ENCODE measurements at places on chromosomes 7 and 10. TPM values are rescaled to one million over a fixed set of nuclear protein-coding genes. Genes with fewer than 3 reads are reported as not detected.

LGI1 gene
- not detected for total RNA-seq

HMX3 gene
- not detected for total RNA-seq

CFAP46 gene
- not detected for total RNA-seq

ACTR3C gene
- total RNA-seq = 7.8 TPM

VWDE gene
- total RNA-seq = 0.05 TPM

EPHB6 gene
- 213 TPM for total RNA-seq

KLF14 gene
- total RNA-seq = 0.16 TPM

ANKRD1 gene
- total RNA-seq = not detected

MSANTD7 gene
- total RNA-seq = 10.7 TPM

DNA sequence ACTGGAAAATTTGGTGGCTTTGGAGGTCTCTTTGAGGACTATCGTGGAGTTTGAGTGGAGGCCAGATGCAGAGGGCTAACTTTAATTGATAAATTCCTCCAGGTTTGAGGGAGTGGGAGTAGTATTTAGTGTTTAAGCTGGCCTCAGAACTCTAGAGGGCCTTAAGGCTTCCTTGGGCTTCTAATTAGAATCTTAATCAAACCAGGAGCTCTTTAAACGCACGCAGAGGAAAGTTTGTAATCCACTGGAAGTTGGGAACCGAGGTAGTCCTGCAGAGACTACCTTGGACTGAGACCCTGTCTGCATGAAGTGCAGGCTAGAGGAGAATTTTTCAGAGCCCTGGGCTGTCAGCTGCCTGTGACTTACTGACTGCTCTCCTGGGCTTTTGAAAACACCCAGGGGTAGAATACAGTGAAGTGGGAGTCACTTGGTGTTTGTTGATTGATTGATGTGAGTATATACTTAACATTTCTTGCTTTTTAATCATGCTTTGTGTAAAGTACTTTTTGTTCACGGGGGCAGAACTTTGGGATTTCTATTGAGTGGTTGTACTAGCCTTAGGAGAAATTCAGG is 5.9 kb downstream of the SPAG6 start:
- no peak for DNase-seq

- DNase-seq = no peak
Measured at GRCh38 chr7:44541876-44542610, 913 bp upstream of the NPC1L1 start.

DNA sequence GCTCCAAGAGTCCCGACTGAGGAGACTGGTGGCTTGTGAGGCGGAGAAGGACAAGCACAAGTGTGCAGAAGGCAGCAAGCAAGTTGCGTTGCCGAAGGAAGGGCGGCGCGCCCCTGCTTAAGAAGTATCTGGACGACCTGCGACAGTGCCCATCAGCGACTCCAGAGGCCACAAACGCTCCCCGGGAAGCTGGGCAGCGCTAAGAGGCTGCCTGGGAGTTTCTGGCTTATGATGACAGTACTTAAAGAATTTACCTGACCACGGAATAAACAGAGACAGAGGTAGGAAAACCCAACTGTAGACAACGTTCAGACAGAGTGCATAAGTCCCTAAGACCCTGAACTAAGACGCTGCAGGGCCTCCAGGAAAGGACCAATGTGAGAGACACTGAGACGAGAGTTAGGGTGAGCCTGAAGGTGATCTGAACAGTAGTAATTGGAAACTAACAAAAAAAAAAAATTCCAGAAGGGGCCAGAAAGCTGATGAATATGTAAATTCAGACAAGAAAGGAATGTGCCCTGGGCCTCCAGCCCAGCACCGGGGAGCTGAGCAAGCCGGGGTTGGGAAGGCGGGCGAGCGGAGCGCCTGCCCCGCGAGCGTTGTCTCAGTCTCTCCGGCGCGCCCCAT is 1.0 kb downstream of the OSBPL3 start:
- DNase-seq = no peak

DNA sequence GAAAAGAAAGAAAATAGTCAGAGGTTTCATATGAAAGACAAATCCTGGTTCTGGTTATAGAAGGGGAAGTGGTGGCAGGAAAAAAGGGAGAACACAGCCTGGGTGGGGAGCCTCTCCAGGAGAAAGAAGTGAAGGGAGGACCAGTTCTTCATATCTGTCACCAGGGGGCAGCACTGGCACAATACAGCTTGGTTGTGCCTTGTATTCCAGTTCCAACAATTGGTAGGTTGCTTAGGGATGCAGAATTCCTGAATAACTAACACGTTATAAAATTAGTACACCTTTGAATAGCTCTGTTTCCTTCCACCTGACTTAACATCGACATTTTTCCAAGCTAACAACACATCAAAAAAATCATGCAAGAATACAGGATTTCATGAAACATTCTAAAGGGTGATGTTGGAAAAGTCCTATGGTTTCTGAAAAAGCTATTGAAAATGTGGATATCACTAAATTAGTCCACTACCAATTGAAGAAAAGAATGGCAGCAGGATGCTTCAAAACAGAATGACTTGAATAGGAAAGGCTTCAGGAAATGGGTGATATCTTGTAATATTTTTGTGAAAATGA is 52.9 kb downstream of the CYP26A1 start:
- DNase-seq = no peak

DNA sequence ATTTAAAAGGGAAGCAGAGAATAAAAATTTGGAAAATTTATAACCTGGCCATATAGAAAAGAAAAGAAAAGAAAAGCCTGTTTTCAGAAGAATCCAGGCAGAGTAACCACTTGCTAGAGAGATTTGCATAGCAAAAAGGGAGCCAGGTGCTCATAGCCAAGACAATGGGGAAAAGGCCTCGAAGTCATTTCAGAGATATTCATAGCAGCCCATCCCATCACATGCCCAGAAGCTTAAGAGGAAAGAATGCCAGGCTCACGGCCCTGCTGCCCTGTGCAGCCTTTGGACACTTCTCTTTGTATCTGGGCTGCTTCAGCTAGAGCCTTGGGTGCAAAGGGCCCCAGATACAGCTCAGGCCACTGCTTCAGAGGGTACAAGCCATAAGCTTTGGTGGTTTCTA is 159.8 kb downstream of the CCDC7 start:
- no peak for DNase-seq

DNA sequence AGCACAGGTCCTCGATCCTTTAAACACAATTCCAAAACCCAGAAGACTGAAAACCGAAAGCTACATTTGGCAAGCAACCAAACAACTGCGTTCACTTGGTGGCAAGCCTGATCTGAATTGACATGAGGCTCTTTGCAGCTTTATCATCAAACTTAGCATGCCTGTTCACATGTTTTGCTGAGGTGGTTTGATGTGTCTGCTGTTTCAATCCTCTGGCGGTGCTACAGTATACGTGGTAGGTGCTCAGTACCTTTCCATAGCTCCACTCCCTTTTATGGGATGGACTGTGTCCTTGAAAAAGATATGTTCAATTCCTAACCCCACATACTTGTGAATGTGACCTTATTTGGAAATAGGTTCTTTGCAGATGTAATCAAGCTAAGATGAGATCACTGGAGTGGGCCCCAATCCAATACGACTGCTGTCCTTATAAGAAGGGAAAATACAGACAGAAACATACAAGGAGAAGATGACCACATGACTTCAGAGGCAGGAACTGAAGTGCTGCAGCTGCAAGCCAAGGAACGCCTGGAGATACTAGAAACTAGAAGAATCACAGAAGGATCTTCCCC is 33.4 kb downstream of the CCDC6 start:
- DNase-seq = peak; percentile 85

GRCh38 chr10:52864201-52865106 is 91.9 kb upstream of the MBL2 start:
- DNase-seq = no peak

DNA sequence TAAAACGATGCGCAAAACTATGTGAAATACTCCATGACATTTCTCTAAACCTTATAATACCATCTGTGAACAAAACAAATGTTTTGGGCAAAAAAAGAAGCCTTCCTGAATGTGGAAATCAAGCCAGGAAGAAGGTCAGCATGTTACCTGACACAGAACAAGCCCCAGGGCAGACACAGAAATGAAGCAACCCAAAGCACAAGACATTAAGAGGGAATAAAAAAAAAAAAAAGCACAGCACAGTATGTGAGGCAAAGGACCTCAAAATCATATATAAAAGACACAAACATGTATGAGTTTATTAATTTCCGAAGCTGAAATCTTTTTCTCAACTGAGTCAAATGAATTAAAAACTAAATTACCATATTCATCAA is 161.8 kb downstream of the SKIDA1 start:
- DNase-seq = no peak

GRCh38 chr7:18445916-18446520 is 49.5 kb upstream of the HDAC9 start:
- no peak for DNase-seq

GRCh38 chr7:120718361-120718760 is 139.6 kb downstream of the TSPAN12 start:
- DNase-seq = no peak

DNA sequence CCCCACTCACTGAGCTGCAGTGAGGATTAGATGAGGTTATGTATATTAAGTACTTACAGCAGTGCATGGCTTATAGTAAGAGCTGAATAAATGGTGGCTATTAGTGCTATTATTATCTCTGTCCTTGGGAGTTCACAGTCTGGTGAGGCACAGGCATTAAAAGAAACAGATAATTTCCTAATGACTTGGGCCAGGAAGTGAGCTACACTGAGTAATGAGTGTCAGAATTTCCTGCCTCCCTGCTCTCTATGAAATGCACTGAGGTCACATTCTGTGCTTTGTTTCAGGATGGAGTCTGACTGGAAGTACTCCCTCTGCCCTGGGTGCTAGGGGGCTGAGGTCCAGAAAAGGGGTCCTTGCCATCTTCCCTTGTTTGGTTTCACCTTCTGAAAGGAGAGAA is 48.7 kb upstream of the LOXL4 start:
- DNase-seq = no peak

- DNase-seq = no peak
Measured at GRCh38 chr10:42697926-42698325, 59.6 kb upstream of the ZNF33B start.

- no peak for DNase-seq
Measured at GRCh38 chr7:115034515-115034914, 112.6 kb downstream of the MDFIC start.

- no peak for DNase-seq
Measured at GRCh38 chr7:97187067-97187466, 69.6 kb downstream of the SDHAF3 start.

DNA sequence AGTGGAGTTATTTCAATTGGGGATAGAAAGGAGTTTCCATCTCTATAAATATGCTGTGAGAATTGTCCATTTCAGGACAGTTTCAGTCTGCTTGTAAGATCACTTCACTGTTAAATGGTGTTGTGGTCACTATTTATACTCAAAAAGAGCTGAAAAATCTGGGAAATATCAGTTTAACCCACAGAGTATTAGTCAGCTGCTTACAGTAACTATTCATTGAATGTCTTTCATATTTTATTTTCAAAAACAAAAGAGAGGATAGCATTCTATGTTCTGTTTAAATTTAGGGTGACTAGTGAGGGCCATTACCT is 85.4 kb upstream of the PLXDC2 start:
- DNase-seq = no peak

GRCh38 chr10:43749145-43749576 is 100.5 kb upstream of the ZNF32 start:
- DNase-seq = no peak

GRCh38 chr7:132333301-132333700 is 243.0 kb downstream of the PLXNA4 start:
- DNase-seq = no peak

DNA sequence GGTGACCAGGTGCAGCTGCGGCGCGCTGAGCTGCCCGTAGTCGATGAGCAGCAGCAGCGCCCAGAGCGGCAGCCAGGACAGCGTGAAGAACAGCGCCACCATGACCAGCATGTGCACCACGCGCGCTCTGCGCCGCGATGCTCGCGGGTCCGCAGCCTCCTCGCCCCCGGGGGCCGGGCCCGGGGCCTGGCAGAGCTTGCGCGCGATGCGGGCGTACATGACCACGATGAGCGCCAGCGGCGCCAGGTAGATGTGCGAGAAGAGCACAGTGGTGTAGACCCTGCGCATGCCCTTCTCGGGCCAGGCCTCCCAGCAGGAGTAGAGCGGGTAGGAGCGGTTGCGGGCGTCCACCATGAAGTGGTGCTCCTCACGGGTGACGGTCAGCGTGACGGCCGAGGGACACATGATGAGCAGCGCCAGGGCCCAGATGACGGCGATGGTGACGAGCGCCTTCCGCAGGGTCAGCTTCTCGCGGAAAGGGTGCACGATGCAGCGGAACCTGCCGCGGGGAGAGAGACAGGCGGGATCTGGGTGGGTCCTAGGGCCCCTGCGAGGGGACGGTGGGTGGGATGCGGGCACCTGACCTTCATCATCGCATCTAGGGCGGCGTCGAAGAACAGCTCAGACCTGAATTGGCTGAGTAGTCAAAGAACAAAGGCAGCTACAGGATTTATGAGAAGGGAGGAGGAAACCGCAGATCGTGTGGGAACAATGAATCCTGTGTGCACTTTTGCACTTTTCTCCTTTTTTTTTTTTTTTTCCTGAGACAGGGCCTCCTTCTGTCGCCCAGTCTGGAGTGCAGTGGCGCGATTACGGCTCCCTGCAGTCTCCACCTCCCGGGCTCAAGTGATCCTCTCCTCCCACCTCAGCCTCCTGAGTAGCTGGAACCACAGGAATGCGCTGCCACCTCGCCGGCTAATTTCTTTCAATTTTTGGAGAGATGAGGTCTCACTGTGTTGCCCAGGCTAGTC is 22.4 kb upstream of the PPA1 start:
- no peak for DNase-seq

GRCh38 chr10:95290461-95291364 is at the start of gene PDLIM1:
Gene PDLIM1 (minus strand): TSS chr10:95291003. CDS start chr10:95290915, 88 bp downstream.
- peak; percentile 95 for DNase-seq

DNA sequence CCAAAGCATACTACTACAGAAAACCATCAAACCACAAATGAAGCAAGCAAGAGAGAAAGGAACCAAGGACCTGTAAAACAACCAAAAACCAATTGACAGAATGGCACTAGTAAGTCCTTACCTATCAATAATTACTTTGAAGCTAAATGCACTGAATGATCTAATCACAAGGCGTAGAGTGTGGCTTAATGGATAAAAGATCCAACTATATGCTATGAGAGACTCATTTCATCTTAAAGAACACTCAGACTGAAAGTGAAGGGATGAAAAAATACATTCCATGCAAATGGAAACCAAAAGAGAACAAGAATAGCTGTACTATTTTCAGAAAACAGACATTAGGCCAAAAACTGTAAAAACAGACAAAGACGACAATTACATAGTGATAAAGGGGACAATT is 70.7 kb downstream of the CRPPA start:
- no peak for DNase-seq

DNA sequence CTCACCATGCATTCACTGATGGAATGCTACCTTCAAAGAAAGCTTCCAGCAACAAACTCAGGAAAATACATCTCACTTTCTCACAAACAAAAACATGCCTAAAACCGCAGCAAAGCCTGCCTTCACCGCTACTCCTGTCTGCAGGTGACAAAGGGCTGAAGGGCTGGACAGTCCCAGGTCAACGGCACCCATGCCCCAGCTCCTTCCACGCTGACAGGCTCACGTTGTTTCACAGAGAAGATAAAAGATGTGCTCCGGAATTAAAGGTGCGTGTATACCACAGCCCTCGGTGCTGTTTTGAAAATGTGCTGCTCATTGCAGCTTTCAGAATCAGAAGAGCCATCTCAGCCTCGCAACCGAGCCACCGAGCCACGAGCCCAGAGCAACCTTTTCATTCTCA is 445.0 kb downstream of the PTPRN2 start:
- no peak for DNase-seq

GRCh38 chr10:61759751-61760150 is 97.0 kb downstream of the CABCOCO1 start:
- DNase-seq = no peak

- no peak for DNase-seq
Measured at GRCh38 chr10:27743877-27744801, 1.5 kb downstream of the MKX start.
